ENCODE measurements at places on chromosomes 1 and 21.

- no peak for DNase-seq
Measured at GRCh38 chr1:242224461-242224860, 225.6 kb upstream of the MAP1LC3C start.

GRCh38 chr1:89701746-89702241 lies 68.9 kb downstream of the LRRC8C start:
- no peak for DNase-seq

- DNase-seq = no peak
Measured at GRCh38 chr1:226370144-226370923, 37.6 kb downstream of the PARP1 start.

DNA sequence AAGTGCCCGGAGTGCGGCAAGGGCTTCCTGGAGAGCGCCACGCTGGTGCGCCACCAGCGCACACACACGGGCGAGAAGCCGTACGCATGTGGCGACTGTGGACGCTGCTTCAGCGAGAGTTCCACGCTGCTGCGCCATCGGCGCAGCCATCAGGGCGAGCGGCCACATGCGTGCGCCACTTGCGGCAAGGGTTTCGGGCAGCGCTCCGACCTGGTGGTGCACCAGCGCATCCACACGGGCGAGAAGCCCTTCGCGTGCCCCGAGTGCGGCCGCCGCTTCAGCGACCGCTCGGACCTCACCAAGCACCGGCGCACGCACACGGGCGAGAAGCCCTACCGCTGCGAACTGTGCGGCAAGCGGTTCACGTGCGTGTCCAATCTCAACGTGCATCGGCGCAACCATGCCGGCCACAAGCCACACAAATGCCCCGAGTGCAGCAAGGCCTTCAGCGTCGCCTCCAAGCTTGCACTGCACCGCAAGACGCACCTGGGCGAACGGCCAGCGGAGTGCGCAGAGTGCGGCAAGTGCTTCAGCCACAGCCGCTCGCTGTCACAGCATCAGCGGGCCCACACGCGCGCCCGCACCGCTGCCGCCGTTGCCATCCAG lies 10.0 kb downstream of the ZNF672 start:
- no peak for DNase-seq

Measured in occipital lobe (tissue), 3 donors.